Thymus (tissue), 14 donors: ENCODE measurements at places on chromosomes 2 and 18. TPM values are rescaled to one million over a fixed set of nuclear protein-coding genes. Genes with fewer than 3 reads are reported as not detected.

GRCh38 chr2:230650585-230651137 is 62.0 kb upstream of the CAB39 start:
- peaks cover 4% of the 10 kb centered on the region for H3K4me1 ChIP-seq
- H3K27me3 ChIP-seq, result no peaks in the 10 kb centered on the region

The LONRF2 gene
- total RNA-seq, result 0.24 TPM

DNA sequence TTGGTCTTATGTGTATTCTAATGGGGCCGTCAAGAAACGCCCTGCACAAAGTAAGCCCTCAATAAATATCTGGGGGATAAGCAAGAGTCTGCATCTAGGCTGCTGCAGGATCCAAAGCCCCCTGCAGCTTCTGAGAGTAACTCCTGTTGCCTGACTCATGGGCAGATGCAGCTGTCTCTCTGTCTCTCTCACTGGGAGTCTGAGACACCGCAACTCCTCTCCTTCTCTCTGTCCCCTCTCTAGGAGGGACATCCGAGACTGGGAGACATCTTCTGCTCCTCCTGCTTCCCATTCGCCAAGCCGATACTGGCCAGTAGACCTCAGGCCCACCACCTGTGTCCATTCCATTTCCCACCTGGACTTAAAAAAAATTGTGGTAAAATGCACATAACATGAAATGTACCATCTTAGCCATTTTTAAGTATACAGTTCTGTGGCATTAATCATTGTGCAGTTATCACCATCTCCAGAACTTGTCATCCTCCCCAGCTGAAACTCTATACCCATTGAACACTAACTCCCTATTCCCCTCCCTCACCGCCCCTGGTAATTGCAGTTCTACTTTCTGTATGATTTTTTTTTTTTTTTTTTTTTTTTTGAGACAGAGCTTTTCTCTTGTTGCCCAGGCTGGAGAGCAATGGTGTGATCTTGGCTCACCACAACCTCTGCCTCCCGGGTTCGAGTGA is 20.1 kb downstream of the DYSF start:
- no peak overlapping the region for H3K4me3 ChIP-seq
- DNase-seq, result no peak
- peaks cover 3% of the 10 kb centered on the region for H3K27me3 ChIP-seq

The FBXO41 gene
- 2.8 TPM for total RNA-seq

The SOX11 gene
- total RNA-seq, result 0.52 TPM

The NPC1 gene
- total RNA-seq, result 12.5 TPM

- H3K27ac ChIP-seq, result no peak overlapping the region
- H3K36me3 ChIP-seq, result no peaks in the 10 kb centered on the region
- no peak overlapping the region for H3K4me3 ChIP-seq
- H3K4me1 ChIP-seq, result no peaks in the 10 kb centered on the region
Observed at GRCh38 chr2:176978921-176979320, 233.7 kb upstream of the HNRNPA3 start.

DNA sequence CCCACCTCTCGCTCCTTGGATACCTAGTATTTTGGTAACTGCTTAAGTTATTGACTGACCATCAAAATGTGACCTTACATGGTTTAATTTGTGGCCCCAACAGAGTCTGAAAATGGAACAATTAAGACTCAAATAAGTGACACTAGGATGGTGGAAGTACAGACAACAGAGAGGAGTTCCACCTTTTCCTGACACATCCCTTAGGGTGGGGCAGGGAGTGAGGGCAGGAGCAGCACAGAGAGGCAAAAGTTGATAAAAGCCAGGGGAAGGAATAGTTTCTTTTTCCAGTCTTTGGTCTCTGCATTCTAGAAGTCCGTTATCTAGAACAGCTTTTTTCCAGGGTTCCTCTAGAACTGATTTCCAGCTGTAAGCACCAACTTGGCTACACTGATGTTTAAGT is 32.2 kb downstream of the FTCDNL1 start:
- H3K36me3 ChIP-seq, result no peaks in the 10 kb centered on the region
- H3K27ac ChIP-seq, result no peak overlapping the region
- DNase-seq, result no peak
- no peaks in the 10 kb centered on the region for H3K4me1 ChIP-seq
- no peaks in the 10 kb centered on the region for H3K27me3 ChIP-seq
- H3K4me3 ChIP-seq, result no peak overlapping the region

DNA sequence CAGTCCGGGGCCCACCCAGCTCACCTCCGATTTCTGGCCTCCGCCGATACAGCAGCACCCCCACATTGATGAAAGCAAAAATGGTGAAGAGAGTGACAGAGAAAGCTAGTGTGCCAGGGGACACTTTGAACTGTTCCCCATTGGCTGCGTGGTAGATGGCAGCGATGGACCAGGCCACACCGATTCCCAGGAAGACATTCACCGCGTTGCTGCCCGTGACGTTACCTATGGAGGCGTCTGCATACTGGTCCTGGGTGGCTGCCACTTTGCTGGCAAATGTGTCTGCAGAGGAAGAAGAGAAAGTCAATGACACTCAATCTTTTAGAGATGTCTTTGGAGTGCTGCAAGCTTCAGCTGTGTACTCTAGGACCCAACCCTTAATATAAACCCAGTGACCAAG is 336.3 kb upstream of the THUMPD2 start:
- H3K4me1 ChIP-seq, result no peaks in the 10 kb centered on the region
- no peak overlapping the region for H3K27ac ChIP-seq
- no peaks in the 10 kb centered on the region for H3K36me3 ChIP-seq
- H3K4me3 ChIP-seq, result no peak overlapping the region
- no peaks in the 10 kb centered on the region for H3K27me3 ChIP-seq

- no peaks in the 10 kb centered on the region for H3K36me3 ChIP-seq
- no peaks in the 10 kb centered on the region for H3K27me3 ChIP-seq
- no peaks in the 10 kb centered on the region for H3K4me1 ChIP-seq
- no peak overlapping the region for H3K4me3 ChIP-seq
- no peak overlapping the region for H3K27ac ChIP-seq
- no peak for DNase-seq
Observed at GRCh38 chr18:72922895-72923294, 55.1 kb upstream of the NETO1 start.

The FAM117B gene
- 5.7 TPM for total RNA-seq

DNA sequence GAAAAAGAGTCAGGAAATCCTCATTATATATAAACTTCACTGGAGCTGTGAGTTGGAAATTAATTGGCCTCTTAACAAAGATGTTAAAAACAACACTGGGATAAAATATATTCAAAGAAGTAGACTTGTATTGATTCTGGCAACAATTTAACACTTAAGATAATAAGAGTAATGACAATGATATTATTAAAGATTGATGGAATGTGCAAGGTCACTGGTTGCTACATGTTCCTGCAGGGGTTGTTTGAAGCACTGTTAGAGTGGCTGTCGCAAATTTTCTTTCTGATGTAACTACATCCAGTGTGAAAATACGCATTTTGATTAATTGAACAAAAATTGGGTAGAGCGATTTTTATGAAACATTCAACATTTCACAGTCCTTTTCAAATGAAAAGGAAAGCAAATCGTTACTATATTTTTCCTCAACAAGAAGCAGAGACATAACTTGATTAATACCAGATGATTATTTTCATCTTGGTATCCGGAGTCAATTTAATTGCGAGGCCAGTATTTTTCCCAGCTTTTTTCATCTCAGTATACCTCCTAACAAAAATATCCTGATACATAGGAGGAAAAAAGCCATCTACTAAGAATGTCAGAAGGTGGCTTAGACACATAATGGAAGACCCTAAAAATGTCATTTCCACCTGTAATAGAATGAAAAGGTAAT is 6.1 kb downstream of the PTGR3 start:
- no peak for DNase-seq
- peaks cover 45% of the 10 kb centered on the region for H3K27me3 ChIP-seq
- peaks cover 11% of the 10 kb centered on the region for H3K36me3 ChIP-seq
- no peak overlapping the region for H3K4me3 ChIP-seq
- H3K27ac ChIP-seq, result no peak overlapping the region
- H3K4me1 ChIP-seq, result peaks cover 10% of the 10 kb centered on the region

GRCh38 chr2:83862600-83862999 is 596.5 kb downstream of the SUCLG1 start:
- H3K4me3 ChIP-seq, result no peak overlapping the region
- no peaks in the 10 kb centered on the region for H3K4me1 ChIP-seq
- no peaks in the 10 kb centered on the region for H3K27me3 ChIP-seq

GRCh38 chr18:44802508-44802907 is 121.8 kb downstream of the SETBP1 start:
- no peaks in the 10 kb centered on the region for H3K27me3 ChIP-seq
- no peaks in the 10 kb centered on the region for H3K36me3 ChIP-seq
- H3K4me3 ChIP-seq, result no peak overlapping the region
- H3K27ac ChIP-seq, result no peak overlapping the region

- H3K36me3 ChIP-seq, result no peaks in the 10 kb centered on the region
- no peaks in the 10 kb centered on the region for H3K27me3 ChIP-seq
- H3K4me1 ChIP-seq, result peaks cover 11% of the 10 kb centered on the region
- no peak overlapping the region for H3K27ac ChIP-seq
Observed at GRCh38 chr2:128765811-128766210, 447.1 kb upstream of the HS6ST1 start.

- H3K4me3 ChIP-seq, result no peak overlapping the region
- peaks cover 5% of the 10 kb centered on the region for H3K36me3 ChIP-seq
- H3K27ac ChIP-seq, result no peak overlapping the region
- no peaks in the 10 kb centered on the region for H3K27me3 ChIP-seq
- H3K4me1 ChIP-seq, result no peaks in the 10 kb centered on the region
- DNase-seq, result no peak
Observed at GRCh38 chr2:201696151-201696659, 2.2 kb downstream of the MPP4 start.

- H3K4me3 ChIP-seq, result peak overlapping the region; percentile 79
- no peaks in the 10 kb centered on the region for H3K27me3 ChIP-seq
- H3K36me3 ChIP-seq, result peaks cover under 1% of the 10 kb centered on the region
- no peak for DNase-seq
- no peak overlapping the region for H3K27ac ChIP-seq
- H3K4me1 ChIP-seq, result peaks cover 9% of the 10 kb centered on the region
Observed at GRCh38 chr2:232698556-232699091, 1.5 kb downstream of the GIGYF2 start.

The SNORC gene
- 1.4 TPM for total RNA-seq

DNA sequence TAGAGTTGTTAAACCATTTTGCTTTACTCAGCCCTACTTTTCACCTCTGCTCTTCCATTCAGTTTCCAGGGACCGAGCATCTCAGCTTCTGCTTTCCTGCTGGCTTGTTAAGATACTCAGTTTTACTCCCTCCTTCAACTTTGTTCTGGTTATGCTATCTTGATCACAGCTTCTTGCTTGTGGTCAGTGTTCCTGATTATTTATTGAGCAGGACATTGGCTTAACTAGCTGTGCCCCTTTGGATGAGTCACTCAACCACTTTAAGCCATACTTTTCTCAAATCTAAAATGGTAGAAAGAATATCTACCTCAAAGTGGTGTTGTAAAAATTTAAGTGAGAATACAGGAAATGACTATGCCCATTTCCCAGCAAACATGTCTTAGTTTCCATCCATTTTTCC is 124.0 kb downstream of the KYNU start:
- H3K27ac ChIP-seq, result no peak overlapping the region
- no peak for DNase-seq
- no peaks in the 10 kb centered on the region for H3K27me3 ChIP-seq

The SLC35F5 gene
- total RNA-seq, result 29.0 TPM

DNA sequence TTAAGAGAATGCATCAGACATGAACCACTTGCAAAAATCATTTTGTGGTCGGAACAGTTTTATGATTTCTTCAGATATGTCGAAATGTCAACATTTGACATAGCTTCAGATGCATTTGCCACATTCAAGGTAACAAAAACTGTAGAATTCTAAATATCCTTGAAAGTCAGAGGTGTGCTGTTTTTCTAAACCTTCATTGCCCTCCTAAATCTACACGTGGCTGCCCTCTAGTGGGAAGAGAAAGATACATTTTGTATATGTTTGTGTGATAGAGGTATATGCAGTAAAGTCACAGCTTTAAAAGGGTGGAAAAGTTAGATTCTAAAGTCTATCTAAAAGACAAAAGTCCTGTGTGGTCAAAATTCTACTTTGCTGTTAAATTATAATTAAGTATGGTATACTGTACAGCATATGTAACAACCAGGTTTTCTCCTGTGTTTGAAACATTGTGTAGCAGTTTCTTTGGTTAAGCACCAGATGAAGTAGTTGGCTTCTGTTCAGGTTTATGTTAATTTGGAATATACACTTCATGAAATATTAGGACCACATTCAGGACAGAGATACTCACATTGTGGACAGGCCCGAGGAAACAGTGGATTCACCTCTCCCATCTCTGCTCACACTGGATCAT is 65.9 kb upstream of the ITM2C start:
- no peak overlapping the region for H3K27ac ChIP-seq
- no peak overlapping the region for H3K4me3 ChIP-seq
- peaks cover 38% of the 10 kb centered on the region for H3K36me3 ChIP-seq
- peak; percentile 42 for DNase-seq
- H3K4me1 ChIP-seq, result peaks cover 8% of the 10 kb centered on the region

The CD8A gene
- 181 TPM for total RNA-seq

GRCh38 chr2:48065096-48065495 is 158.8 kb upstream of the FBXO11 start:
- no peaks in the 10 kb centered on the region for H3K4me1 ChIP-seq
- H3K4me3 ChIP-seq, result no peak overlapping the region
- DNase-seq, result no peak
- H3K27me3 ChIP-seq, result no peaks in the 10 kb centered on the region

GRCh38 chr2:113840518-113840917 is 49.4 kb upstream of the ACTR3 start:
- no peaks in the 10 kb centered on the region for H3K4me1 ChIP-seq
- no peak overlapping the region for H3K4me3 ChIP-seq
- peak overlapping the region; percentile 31 for H3K27ac ChIP-seq
- DNase-seq, result no peak

DNA sequence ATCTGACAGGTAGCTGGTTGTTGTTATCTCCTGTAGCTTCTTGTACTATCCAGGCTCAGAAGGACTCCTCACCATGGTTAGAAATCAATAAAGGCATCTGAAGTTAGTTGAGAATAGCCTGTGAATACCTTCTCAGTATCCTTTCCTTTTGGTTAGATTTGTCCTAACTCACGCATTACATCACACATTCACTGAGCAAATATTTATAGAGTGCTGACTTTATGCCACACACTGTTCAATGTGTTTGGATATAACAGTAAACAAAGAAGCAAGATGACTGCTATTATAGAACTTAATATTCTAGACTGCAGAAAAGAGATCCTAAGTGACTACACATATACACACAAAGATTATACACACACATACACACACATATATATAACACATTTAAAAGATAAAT is 889.9 kb upstream of the CHAC2 start:
- no peaks in the 10 kb centered on the region for H3K36me3 ChIP-seq
- H3K4me3 ChIP-seq, result no peak overlapping the region
- H3K27ac ChIP-seq, result no peak overlapping the region
- DNase-seq, result no peak

DNA sequence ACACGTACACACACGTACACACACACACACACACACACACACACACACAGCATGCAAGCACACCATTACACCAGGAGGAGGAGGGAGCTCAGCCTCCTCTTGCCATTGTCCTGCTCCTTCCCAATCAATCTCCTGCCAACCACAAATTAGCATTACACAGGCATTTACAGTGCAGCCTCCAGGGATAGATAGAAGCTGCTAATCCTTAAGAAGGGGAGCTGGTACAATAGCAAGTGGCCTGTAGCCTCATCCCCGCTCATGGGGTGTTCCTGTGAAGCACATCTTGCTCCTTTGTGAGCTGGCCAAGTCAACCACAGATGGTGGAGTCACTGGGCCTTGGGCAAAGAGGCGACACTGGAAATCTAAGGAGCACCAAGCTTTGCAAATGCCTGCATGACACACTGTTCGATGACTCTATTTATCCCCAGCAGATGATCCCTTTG is 110.3 kb upstream of the PKDCC start:
- no peak overlapping the region for H3K4me3 ChIP-seq
- H3K4me1 ChIP-seq, result peaks cover 15% of the 10 kb centered on the region
- no peak overlapping the region for H3K27ac ChIP-seq
- H3K27me3 ChIP-seq, result peaks cover 3% of the 10 kb centered on the region
- DNase-seq, result no peak
